ENCODE measurements at places on chromosomes 11 and 22.

DNA sequence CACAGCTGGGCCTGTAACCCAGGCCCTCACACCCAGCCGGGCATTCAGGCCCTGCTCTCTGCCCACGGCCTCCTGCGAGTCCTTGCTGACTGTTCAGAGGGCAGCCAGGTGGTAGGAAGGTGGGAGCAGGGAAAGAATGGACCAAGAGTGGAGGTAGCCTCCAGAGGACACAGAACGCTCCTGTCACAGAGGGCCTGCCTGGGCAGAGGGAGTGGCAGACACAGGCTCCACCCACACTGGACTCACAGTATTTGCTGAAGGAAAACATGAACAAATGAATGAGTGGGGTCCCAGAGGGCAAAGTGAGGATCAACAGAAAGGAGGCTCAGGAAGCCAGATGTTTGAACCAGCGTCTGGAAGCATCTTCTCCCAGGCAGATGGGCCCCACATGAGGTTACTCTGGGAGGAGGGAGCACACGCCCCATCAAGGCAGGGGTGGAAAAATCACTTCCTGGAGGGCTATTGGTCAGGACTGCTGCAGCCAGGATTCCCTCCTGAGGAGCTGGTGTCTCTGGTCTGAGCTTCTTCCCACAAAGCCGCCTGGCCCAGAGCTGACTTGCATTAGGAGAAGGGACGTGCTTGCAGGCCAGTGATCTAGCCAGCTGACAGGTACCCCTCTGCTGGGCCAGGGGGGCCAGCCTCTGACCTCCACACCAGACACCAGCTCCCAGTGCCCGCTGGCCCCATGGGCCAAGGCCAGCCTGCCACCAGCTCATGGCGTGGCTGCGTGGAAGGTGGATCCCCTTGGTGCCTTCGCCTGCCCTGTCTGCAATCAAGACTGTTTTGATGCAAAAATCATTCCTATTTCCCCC is 84.0 kb downstream of the THAP12 start:
- no peak for DNase-seq

DNA sequence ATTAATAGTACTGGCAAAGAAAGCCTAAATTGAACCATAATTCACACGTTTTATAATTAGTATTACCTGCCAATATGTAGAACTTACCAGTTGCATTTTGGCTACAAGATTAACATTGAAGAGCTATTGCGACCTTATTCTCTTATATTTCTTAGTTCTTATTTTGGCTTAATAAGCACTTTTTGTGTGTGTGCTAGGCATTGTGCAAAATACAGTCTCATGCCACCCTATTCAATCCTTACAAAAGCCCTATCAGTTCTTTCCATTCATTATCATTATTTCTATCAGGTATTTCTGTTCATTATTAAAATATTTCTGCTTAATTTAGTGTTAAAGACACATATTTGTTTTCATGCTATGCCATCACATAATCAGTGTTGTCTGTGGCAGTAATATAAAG is 41.2 kb downstream of the MAML2 start:
- no peak for DNase-seq

DNA sequence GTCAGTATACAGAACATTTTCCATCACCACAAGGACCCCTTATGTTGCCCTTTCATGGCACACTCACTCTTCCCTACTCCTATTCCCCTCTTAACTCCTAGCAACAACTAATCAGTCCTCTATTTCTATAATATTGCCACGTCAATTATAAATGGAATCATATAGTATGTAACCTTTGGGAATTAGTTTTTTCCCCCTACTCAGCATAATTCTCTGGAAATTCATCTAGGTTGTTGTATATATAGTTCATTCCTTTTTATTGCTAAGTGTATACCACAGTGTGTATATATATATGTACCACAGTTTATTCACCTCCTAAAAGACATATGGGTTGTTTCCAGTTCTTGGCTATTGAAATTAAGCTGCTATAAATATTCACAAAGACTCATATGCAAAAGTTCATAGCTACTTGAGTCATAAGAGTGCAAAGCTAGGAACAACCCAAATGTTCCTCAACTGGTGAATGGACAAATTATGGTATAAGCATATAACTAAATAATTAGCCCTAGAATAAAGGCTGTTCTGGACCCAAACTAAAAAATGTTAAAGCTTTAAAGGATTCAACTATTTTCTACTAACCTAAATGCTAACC is 41.3 kb downstream of the TUB start:
- DNase-seq, result no peak

GRCh38 chr11:69265911-69266510 is 27.9 kb upstream of the MYEOV start:
- no peak for DNase-seq

DNA sequence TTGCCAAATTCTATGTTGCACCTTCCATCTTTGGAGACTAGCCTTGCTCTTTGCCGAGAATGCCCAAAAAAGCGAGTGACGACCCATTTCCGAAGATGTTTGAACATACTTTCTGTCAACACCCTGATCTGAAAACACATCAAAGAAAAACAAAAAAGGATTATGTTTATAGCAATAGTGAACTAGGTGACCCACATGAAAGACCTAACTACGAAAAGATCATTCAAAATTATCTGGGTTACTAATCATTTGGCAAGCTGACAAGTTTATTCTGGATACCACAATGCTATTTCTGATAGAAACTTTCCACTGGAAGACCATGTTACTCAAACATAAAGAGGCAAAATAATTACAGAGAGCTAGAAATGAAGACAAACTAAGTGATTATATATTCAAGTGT is 27.0 kb downstream of the KCNJ1 start:
- DNase-seq, result no peak

DNA sequence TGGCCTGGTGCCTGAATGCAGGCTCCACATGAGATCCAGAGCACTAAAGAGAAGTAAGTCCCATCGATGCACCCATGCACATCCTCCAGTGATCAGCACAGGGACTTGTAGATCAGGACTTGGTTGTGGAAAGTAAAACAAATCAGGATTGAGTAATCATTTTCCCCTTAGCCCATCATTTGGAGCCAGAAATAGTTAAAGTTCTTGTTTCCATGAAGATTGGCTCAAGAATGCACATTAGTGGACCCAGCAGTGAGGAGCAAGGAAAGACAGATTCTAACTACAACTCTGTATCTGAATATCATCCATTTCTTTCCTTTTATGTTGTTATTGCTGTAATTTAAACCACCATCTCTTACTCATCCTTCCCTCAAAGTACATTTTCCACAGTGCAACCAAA is 19.1 kb downstream of the CCDC83 start:
- no peak for DNase-seq

- DNase-seq, result no peak
These were observed 113.9 kb downstream of the BCR start for GRCh38 chr22:23294221-23294620.

GRCh38 chr22:46613606-46614021 is 6.6 kb upstream of the GRAMD4 start:
- no peak for DNase-seq

- DNase-seq, result no peak
These were observed 68.7 kb upstream of the RRM1 start for GRCh38 chr11:4025967-4026324.

- no peak for DNase-seq
These were observed 1032.5 kb downstream of the DLG2 start for GRCh38 chr11:84594602-84595001.

GRCh38 chr11:82901922-82902485 is 468 bp downstream of the DDIAS start:
- DNase-seq, result no peak

DNA sequence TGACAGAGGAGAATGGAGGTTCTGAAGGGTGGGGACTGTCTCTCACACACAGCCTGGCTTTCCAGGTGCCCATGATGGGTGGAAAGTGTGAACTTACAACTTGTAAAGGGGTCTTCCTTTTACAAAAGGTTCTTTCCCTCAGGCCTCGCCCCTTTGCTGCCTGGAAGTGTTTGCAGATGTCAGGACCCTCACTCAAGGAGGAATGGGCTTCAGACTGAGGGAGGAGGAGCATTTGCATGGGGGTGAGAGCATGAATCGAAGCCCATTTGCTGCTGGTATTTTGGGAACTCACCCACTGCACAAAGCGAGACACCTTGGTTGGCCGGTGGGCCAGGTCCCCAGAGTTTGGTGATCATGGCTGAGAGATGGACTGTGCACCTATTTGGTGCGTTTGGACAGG is 25.1 kb downstream of the MPPED1 start:
- DNase-seq, result no peak

GRCh38 chr22:46082633-46083032 is 67.7 kb upstream of the PPARA start:
- DNase-seq, result no peak

DNA sequence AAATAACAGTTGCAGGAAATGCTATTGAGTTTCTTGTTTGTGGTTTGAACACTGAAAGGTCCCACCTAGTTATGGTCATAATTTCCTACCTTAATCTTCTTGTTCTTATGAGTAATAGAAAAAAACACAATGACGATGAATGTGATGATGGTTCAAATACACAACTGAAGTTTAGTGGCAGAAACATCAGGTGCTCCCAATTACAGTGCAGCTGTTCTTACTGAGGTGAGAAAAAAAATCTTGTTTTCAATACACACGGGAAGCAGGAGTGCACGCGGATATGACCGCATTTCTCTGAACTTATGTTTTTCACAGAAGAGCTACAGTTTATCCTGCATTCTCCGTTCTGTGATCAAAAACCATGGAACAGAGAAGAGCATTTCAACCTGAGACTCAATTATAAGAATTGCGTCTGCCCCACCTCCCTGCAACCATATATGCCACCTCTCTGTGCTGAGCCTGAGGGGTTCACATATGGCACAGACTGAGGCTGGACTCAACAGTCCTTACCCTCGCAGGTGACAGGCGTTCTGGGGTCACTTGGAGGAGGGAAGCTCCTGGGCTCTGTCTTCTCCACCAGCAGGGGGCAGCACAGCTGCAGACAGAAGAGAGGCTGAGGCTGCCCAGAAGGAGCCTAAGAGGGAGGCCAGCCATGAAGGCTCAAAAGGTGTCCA is 99.7 kb upstream of the IGLL5 start:
- peak; percentile 51 for DNase-seq

GRCh38 chr11:78656984-78657383 is 82.3 kb upstream of the NARS2 start:
- DNase-seq, result no peak

DNA sequence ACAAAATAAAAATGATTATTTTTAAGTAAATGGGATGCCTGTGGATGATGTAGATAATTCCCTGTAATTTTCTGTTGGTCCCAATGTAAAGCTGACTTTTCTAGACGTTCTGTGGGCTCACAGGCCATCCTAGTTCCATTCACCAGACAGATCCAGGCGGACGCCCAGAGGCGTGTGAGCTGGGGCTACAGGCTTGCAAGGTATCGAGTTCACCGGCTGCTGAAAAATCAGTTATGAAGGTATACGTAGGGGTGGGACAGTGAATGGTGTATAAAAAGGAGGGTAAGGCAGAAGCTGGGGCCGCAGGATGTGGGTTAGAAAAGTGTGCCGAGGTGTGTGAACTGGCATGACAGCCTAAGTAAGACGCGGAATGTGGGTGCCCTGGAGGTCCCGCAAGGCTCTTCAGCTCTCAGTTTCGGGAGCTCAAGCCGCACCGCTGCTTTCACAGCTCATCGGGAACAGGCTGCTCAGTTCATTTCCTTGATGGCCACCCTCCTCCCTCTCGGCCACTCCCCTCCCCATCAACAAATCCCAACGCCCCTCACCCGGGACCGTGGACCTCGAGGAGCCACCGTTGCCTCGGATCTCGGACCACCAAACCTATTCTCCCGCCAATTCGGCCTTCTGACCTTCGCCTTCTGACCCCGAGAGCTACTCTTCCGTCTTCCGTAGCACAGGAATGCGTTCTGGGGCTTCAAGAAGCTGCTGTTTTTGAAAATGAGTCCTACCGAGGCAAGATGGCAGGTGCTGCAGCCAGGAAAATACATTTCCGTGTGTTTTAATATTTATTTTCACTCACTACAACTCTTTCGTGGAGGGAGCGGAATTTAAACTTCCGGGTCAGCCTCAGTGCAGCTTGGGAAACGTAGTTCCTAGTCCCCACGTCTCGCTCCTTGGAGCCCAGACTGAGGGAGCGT is at the start of gene XNDC1N:
TSS of gene XNDC1N (minus strand) at position 775 of the 917 bp plus-strand sequence. CDS start 5,241 bp downstream, outside the sequence.
- peak; percentile 63 for DNase-seq

GRCh38 chr11:69637941-69638871 is 2.8 kb upstream of the CCND1 start:
- DNase-seq, result no peak

- no peak for DNase-seq
These were observed 267.6 kb upstream of the TENM4 start for GRCh38 chr11:79708319-79708932.

DNA sequence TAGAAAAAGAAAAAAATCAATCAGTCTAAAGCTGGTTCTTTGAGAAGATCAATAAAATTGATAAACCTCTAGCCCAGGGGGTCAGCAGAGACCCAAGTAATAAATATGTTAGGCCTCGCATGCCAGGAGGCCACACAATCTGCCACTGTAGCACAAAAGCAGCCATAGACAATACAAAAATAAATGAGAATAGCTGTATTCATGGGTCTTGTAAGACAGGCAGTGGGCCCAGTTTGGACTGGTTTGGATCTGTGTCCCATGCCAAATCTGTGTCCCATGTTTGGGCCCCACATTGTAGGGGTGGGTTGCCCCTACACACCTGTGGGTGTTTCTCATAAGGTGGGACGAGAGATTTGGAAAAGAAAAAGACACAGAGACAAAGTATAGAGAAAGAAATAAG is 6.6 kb upstream of the PLAAT4 start:
- DNase-seq, result no peak

DNA sequence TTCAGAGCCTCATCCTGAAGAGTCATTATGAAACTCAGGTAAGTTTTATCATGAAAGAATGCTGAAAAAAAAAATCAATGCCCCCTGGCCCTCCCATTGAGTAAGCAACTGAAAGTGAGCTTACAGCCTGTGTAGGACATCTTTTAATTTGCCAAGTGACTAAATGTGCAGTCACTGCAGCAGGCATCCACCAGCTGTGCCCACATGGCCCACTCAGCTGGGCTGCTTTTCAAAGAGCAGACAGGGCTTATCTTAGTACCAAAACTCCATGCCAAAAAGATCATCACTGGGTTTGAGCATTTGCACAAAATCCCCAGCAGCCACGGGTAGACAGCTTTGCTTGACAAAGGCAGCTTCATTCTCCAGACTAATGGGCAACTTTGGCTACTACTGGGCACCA is 709.7 kb downstream of the NTM start:
- DNase-seq, result no peak

GRCh38 chr22:17922925-17923903 is 101.1 kb downstream of the MICAL3 start:
- DNase-seq, result no peak

- no peak for DNase-seq
These were observed 33.5 kb downstream of the SPECC1L start for GRCh38 chr22:24304062-24304675.
